Osteoblast (primary cell): ENCODE measurements at places on chromosomes 13 and 19. TPM values are rescaled to one million over a fixed set of nuclear protein-coding genes. Genes with fewer than 3 reads are reported as not detected.

PRRG2 gene
- under 0.01 and 0.29 TPM in 2 replicates for total RNA-seq

RBM42 gene
- total RNA-seq = 36.2 and 45.2 TPM in 2 replicates

CELF5 gene
- not detected in 2 replicates for total RNA-seq

KLC3 gene
- total RNA-seq = 0.29 and 0.72 TPM in 2 replicates

CERS1 gene
- 0.29 and 0.36 TPM in 2 replicates for total RNA-seq

FCAR gene
- not detected in 2 replicates for total RNA-seq
